ENCODE measurements at places on chromosomes 7 and 10. TPM values are rescaled to one million over a fixed set of nuclear protein-coding genes. Genes with fewer than 3 reads are reported as not detected.

Gene COX19
- total RNA-seq: 10.2 TPM

Gene SFRP4
- total RNA-seq: 8.3 TPM

Gene SVIL
- total RNA-seq: 125 TPM

Gene TAS2R60
- total RNA-seq: not detected

Gene TMEM273
- 5.2 TPM for total RNA-seq

Gene SEM1
- total RNA-seq: 228 TPM

Gene RGR
- total RNA-seq: not detected

Gene PDE1C
- 1.9 TPM for total RNA-seq

Gene SLC13A1
- not detected for total RNA-seq

Gene TDRD1
- total RNA-seq: not detected

Gene NCOA4
- total RNA-seq: 184 TPM

Gene HMX2
- total RNA-seq: not detected

Gene FGF8
- not detected for total RNA-seq

- DNase-seq: no peak
Measured at GRCh38 chr7:23268746-23269145, 22.2 kb downstream of the GPNMB start.

- no peak for DNase-seq
Measured at GRCh38 chr7:46127814-46128213, 206.7 kb upstream of the IGFBP3 start.

GRCh38 chr10:89213191-89213808 is 6.2 kb upstream of the CH25H start:
- peak; percentile 15 for DNase-seq

GRCh38 chr7:31957756-31958155 is 112.5 kb downstream of the PDE1C start:
- no peak for DNase-seq

- DNase-seq: peak; percentile 11
Measured at GRCh38 chr7:111229181-111229740, 138.3 kb downstream of the LRRN3 start.

- no peak for DNase-seq
Measured at GRCh38 chr7:82172881-82173280, 270.7 kb downstream of the CACNA2D1 start.

- peak; percentile 67 for DNase-seq
Measured at GRCh38 chr7:116075351-116076145, 45.0 kb upstream of the TFEC start.

- no peak for DNase-seq
Measured at GRCh38 chr10:14737808-14738545, 36.7 kb downstream of the FAM107B start.

- peak; percentile 68 for DNase-seq
Measured at GRCh38 chr7:125061776-125062397, 132.3 kb upstream of the POT1 start.

GRCh38 chr7:120809260-120809659 is 48.7 kb downstream of the TSPAN12 start:
- no peak for DNase-seq

- no peak for DNase-seq
Measured at GRCh38 chr7:17063045-17063383, 181.2 kb upstream of the AGR3 start.

GRCh38 chr10:3045471-3046209 is 21.7 kb upstream of the PFKP start:
- peak; percentile 18 for DNase-seq

DNA sequence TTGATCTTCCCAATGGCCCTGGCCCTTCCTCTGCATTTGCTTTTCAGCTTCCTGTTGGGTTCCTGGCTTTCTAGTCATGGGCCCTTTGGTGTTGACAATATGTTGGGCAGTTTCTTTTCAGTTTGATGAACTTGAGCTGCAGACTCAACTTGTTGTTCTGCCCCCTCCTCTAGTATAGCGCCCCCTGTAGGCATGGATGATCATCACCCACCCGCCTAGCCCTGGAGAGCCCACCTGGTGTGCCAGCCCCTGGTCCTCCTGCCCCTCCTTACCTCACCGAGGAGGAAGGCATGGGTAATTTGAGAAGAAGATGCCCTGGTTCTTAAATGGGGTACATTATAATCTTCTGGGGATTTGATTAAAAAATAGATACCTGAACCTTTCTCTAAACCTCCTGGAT is 271.2 kb downstream of the SNX10 start:
- DNase-seq: no peak

- DNase-seq: no peak
Measured at GRCh38 chr7:116293139-116293538, 82.8 kb downstream of the TES start.

DNA sequence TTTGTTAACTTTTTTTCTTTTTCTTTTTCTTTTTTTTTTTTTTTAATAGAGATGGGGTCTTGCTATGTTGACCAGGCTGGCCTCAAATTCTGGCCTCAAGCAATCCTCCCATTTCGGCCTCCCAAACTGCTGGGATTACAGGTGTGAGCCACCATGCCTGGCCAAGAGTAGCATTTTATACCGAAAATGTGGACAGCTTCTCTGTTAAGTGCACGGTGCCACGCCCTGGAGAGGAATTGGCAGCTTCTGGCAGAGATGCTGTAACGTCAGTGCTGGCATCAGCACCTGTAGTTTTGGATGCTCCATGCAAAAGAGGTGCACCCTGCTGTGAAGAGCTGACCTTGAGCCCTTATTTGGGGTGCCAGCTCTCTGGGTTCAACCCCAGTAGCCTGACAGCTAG is 18.2 kb downstream of the IL15RA start:
- DNase-seq: no peak

Data from H4 (cell line).